ENCODE measurements at places on chromosomes 5 and 9. TPM values are rescaled to one million over a fixed set of nuclear protein-coding genes. Genes with fewer than 3 reads are reported as not detected.

GRCh38 chr5:147906326-147907095 is at the start of gene C5orf46:
Gene C5orf46 (minus strand): TSS chr5:147906538. CDS start chr5:147906501, 37 bp downstream.
- peak; percentile 26 for DNase-seq

DNA sequence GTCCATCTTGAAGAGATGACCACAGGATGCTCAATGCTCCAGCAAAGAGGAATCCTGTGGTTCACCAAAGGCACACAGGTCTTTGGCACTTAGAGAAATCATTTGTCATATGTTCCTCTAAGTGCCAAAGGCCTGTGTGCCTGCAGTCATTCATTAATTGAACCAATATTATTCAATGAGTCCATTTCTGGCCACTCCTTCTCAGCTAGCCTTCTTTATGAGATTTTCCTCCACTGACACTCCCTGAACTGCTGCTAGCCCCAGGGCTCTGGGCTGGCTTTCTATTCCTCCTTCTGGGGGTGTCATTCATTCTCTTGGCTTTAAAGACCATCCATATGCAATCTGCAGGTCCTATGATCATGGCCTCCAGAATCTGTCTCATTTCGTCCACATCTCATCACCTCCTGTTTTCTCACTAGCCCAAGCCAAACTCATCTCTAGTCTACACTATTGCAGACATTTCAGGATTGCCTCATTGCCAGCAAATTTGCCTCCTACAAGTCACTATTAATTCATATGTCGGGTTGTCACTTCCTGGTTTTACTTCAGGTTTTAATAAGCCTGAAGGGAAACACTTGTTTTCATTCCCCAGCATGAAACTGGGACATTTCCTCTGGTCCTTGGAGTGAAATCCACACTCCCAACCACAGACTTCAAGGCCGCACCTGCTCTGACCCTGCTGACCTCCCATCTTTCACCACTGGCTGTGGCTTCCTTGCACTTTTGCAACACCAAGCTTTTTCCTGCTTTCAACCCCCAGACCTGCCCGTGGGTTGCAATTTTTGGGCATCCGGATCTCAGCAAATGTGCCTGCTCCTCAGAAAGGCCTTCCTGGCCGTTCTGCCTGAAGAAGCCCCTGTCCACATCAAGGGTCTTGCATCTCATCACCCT is 35.1 kb downstream of the KCNIP1 start:
- DNase-seq, result no peak

- DNase-seq, result peak; percentile 58
Measured at GRCh38 chr9:97981846-97982682, 1.1 kb upstream of the ANP32B start.

GRCh38 chr5:74093561-74093960 is 467.6 kb downstream of the ARHGEF28 start:
- no peak for DNase-seq

Gene RNF180
- total RNA-seq, result 0.67 TPM

DNA sequence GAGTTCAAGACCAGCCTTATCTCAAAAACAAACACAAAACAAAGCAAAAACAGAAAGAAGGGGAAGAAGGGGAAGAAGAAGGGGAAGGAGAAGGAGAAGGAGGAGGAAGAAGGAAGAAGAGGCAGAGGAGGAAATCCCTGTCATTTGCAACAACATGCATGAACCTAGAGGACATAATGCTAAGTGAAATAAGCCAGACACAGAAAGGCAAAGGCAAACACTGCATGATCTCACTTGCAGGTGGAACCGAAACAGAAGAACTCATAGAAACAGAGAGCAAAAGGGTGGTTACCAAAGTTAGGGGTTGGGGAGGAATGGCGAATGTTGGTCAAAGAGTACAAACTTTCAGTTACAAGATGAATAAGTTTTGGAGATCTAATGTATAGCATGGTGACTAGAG is 135.4 kb downstream of the UGCG start:
- no peak for DNase-seq

DNA sequence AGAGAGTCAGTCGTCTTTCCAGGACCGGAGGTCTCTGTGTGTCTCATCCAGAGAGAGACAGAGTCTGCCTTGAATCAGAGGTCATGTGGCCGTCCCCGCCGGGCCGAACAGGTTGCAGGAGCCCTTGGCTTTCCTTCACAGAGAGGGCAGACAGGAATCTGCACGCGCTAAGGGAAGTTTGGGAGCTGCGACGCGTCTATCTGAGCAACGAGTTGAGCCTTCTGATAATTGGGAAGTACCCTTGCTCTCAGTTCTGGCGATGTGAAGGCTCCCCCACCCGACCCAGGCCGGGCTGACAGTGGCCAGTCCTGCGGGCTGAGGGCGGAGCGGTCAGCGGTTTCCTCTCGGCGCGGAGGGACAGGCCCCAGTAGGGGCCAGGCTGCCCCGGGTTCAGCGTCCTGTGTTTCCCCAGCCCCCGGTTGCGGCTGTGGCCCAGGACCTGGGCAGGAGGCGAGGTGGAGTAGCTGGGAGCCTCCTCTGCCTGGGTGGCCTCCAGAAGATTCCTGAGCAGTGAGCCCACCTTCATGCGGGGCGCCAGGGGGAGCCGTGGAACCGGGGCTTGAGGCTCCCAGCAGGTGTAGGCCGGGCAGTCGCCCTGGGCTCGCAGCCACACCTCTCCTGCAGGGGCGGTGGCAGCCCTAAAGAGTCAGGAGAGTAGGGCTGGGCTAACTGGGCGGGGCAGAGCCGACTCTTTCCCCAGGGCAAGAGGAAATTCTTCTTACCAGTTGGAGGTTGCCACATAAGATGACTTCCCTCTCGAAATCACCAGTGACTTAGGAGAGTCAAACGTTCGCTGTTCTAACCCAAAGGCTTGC is 13.9 kb downstream of the NR2F1 start:
- DNase-seq, result no peak

Gene ARHGEF39
- total RNA-seq, result 25.0 TPM

Data from A673 (cell line).